Fibroblast of mammary gland (primary cell): ENCODE measurements at places on chromosomes 2 and 18.

- DNase-seq, result peak; percentile 68
Observed at GRCh38 chr2:144801766-144802165, 281.8 kb upstream of the ZEB2 start.

GRCh38 chr2:207330912-207331311, 165.2 kb upstream of the KLF7 start:
- DNase-seq, result peak; percentile 98

- DNase-seq, result no peak
Observed at GRCh38 chr2:41896186-41896846, 151.5 kb upstream of the PKDCC start.

DNA sequence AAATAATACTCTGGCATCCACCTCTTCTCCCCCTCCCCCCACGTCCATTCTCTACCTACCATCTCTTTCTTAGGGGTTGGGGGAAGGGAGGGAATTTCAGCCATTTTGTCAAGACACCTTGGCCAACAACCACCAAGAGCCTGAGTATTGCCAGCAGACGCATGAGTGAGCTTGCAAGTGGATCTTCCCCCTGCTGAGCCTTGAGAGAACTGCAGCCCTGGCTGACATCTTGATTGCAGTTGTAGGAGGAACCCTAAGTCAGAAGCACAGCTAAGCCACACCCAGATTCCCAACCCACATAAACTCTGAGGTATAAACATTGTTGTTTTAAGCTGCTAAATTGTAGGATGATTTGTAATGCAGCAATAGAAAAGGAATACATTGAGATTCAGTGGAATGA, 165.6 kb downstream of the TMEFF2 start:
- DNase-seq, result peak; percentile 46

GRCh38 chr2:20604401-20604911, 46.4 kb downstream of the HS1BP3 start:
- peak; percentile 37 for DNase-seq
